NCI-H1048 (cell line): ENCODE measurements at places on chromosomes 1 and 21.

DNA sequence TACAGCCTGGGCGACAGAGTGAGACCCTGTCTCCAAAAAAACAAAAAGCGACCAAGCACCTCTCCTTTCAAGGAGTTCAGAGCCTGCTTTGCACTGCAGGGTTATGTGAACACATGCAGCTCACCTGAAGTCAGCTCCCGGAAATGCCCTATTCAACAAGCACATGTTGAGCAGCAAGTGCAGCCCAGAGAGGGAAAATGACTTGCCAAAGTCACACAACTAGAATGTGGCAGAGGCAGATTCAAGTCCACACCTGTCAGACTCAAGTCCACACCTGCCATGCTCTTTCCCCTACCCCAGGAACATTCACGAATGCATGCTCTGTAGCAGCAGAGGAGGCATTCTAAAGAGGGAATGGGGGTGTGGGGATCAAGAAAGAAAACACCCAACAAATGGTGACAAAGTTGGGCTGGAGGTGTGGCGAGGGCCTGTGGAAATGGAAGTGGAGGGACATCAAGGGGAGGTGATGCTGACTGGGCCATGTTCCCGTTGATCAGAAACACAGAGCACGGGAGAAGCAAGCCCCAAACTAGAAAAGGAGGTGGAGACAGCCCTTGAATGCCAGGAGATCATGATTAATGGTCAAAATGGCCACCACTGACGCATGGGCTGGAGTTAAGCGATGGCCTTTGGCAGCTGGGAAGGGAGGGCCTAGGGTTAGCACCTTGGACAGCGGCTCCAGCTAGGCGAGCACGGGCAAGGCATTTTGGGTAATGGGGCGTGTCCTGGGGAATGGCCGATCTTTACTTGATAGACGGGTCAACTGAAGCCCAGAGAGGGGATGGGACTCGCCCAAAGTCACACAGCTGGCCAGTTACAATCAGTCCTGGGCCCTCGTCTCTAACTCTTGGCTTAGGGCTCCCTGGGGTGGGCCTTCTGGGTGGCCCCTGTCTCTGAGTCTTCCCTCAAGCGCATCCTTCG, 21.5 kb downstream of the RAP1GAP start:
- no peak for DNase-seq

DNA sequence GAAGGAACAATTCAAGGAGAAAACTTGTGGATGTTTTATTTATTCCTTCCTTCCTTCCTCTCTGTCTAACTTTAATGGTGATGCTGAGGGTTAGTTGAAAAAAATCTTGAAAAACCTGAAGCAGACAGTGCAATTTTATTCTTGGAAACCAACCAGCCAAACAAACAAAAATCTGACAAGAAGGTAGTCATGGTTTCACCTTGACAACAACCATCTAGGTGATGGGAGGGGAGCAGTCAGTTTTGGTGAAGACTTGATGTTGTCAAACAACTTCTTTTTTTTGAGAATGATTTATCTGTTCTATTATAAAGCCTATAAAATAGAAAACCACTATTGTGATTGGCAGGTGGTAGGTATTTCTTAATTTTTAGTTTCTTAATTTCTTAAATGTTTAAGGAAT, 92.4 kb upstream of the GPR88 start:
- DNase-seq, result no peak

- DNase-seq, result no peak
These were observed 83.5 kb downstream of the SPAG17 start for GRCh38 chr1:118101515-118101844.

- DNase-seq, result no peak
These were observed 977 bp downstream of the TRAF3IP3 start for GRCh38 chr1:209756615-209757445.

DNA sequence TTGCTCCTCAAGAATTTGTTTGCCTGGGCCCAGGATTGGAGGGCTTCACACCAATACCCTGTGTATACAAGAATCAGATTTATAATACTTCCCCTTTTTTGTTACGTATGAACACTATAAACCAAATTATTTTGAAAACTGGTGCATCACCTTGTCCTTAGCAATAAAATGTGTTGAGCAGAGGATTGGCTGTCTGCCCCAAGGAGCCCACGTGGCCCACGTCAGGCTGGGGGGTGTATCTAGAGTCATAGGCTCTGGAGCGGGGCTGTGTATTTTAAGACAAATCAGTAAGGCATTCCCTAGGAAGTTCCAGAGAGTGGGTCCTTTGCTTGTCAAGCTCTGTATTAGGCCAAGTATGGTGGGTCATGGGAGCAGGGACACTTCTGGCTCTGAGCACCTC, 2.0 kb upstream of the ST3GAL3 start:
- no peak for DNase-seq

DNA sequence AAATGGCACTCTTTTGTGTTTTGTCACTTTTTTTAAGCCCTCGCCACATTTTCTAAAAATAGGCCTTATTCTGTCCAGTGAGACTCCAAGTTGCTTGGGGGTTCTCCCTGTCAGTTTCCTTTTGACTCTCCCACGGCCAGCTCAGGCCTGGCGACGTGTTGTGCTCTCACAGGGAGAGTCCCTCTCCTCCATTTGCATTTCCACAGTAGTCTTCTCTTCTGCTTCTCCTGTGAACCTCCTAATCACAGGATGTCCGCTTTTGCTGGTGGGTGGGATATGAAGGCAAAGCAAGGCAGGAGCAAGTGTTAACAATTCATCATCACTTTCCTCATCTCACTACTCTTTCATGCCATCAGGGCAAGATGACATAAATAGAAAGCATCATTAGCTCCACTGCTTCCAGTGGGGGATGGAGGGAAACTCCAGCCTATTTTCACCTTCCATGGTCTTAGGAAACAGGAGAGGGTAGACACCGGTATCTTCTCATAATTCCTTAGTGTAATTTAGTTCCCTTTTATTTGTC, 99.8 kb downstream of the INTS7 start:
- no peak for DNase-seq

DNA sequence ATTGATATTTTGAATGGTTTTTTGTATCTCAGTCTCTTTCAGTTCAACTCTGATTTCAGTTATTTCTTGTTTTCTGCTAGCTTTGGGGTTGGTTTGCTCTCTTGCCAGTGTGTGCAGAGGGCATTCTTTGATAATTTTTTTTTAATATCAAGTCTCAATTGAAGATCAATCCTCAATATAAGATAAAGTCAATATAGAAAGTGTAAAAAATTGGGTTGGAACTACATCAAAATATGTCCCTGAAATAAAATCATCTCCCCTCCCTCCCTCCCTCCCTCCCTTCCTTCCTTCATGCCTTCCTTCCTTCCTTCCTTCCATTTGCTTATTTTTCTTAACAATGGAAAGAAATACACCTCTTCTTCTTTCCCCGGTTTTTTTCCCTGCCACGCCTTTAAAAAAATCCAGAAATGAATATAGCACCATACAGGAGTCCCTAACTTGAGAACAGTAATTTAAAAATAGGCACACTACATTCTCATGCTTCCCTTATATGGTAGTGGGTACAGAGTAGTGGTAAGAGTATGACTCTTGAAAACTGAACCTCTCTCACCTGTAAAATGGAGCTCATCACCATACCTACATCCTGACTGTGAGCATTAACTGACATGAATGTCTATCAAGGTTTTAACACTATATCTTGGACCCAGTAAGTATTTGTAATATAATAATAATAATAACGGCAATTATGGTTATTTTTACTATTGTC, 221.9 kb downstream of the GIPC2 start:
- no peak for DNase-seq

- DNase-seq, result no peak
These were observed 716 bp downstream of the OLIG2 start for GRCh38 chr21:33026443-33026858.

DNA sequence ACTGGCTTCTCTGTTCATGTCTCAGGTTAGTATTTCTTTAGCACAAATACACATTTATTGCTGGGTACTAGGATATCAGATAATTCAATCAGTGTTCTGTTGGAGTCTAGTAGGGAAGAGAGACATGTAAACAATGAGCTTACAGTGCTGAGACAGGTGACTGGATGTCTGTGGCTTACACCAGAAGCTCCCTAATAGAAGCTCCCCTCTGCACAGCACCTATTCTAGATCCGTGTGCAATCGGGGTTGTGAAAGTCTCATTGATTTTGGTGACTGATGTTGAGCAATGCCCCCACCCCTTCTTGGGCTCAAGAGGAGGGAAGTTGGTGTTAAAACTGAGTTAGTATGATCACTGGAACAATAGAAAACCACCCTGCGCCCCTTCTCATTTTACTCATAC, 279.2 kb downstream of the RPS6KC1 start:
- no peak for DNase-seq

DNA sequence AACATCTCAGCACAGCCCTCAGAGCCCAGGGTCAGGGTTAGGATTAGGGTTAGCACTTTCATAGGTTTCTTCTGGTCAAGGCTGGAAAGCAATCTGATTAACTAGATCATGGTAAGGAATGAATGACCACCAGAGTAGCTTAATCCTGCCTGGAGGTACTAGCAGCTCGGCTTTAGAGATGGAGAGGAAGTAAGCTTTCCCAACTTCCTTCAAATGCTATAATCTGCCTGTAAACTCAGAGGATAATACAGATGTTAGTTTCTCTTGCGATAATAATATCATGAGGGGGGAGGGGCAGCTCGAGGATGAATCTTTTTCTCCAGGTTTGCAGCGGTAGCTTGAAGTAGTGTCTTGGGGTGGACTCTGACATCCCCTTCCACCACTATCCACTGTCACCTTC, 194.9 kb downstream of the HIVEP3 start:
- no peak for DNase-seq

DNA sequence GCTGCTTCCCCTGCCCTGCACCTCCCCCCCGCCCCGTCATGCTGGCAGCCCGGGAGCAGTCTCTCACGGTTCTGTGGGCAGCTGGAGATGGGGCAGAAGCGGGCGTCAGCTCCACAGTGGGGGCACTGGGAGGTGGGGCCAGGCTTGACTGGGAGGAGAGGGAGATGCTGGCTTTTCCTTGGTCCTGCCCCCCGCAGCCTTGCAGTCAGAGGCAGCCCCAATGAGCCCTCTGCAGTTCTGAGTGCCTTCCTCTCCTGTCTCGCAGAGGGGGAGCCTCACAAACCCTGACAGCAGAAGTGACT, 21.7 kb downstream of the ARHGEF10L start:
- DNase-seq, result no peak

GRCh38 chr21:34498623-34499022, 13.4 kb downstream of the KCNE1 start:
- DNase-seq, result no peak

DNA sequence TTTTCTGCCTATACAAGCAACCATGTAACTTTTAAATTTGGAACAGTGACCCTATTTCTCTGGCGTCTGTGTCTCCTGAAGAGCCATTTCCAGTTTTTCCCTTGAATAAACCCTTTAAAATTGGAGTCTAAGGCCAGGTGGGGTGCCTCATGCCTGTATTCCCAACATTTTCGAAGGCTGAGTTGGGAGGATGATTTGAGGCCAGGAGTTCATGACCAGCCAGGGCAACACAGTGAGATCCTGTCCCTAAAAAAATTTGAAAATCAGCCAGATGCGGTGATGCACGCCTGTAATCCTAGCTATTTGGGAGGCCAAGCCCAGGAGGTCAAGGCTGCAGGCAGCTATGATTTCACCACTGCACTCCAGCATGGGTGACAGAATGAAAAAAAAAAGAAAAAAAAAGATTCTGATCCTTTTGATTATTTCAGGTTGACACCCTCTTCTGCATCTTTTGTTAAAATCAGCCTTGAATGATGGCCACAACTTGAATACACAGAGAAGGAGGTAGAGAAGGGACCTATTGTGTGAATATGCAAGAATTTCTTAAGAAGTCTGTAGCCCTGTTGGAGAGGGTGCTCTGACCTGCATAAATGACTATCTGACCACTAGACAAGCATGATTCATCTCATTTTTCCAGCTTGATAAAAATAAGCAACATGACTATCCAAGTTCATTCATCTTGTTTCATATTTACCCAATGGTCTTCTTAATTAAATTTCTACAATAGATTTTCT, 40.2 kb upstream of the PARP1 start:
- no peak for DNase-seq

GRCh38 chr1:212680680-212681389, 18.8 kb downstream of the BATF3 start:
- no peak for DNase-seq

DNA sequence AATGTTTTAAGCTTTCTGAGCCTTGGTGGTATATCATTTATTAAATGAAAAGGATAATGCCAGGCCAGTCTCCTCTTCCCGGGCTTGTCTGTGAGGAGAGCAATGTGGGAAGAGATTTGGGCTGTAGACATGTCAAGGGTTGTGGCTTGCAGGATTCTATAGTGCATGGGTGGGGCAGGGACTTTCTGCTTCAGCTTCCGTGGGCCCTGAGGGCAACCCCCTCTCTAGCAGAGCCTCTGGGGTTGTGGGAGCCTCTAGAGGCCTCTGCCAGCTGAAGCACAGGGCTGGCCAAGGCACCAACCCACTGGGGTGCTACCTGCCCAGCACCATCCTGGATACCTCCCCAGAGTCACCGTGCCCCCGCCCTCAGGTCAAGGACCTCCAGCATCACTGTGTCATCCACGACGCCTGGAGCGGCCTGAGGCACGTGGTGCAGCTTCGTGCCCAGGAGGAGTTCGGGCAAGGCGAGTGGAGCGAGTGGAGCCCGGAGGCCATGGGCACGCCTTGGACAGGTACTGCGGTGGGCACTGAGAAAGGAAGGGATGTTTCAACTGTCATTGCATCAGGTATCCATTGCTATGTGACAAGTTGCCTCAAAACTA, 30.6 kb downstream of the IL6R start:
- no peak for DNase-seq

- DNase-seq, result no peak
These were observed 60.4 kb upstream of the MAP10 start for GRCh38 chr1:232744847-232745246.

DNA sequence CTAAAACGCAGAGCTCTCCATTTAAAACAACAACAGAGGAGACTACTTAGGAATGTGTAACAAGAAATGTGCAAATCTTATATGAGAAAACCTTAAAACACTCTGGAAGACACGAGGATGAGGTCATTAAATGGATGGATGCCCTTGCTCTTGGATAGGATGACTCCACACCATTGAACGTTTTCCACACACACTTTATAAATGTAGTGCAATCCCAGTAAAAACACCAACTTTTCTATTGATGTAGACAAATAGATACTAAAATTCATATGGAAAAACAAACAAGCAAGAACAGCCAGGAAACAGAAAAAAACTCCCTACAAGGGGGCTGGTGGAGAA, 18.4 kb upstream of the COL6A1 start:
- DNase-seq, result no peak

- no peak for DNase-seq
These were observed 49.7 kb upstream of the MACF1 start for GRCh38 chr1:39154553-39155421.

GRCh38 chr21:30958741-30959140, 77.4 kb upstream of the KRTAP11-1 start:
- DNase-seq, result no peak

DNA sequence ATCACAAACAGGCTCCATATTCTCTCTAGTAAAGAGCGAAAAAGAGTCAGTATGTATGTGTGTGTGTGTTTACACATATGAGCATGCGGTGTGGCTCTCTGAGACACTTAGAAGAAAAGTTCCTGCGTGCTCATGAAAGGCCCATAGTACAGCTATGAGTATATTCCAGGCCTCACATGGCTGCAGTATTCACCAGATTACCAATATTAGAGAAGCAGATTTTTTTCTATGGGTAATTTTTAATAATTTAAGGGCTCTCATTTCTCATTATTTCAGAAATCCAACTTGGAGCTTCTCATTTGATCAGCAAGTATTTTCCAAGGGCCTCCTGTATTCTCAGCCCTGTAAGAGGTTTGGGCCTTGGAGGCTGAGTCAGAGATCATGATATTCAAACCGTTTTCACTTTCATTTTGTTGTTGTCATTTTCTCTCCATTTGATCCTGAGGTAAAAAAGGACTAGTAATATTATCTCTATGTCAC, 232.9 kb upstream of the SGIP1 start:
- DNase-seq, result no peak

- DNase-seq, result no peak
These were observed 7.8 kb upstream of the CHI3L2 start for GRCh38 chr1:111219557-111220286.
